Activated CD4-positive, CD25-positive, alpha-beta regulatory T cell treated with anti-CD3 and anti-CD28 coated beads, Interleukin-2, amount 50 U/mL, for 72 hours (primary cell): ENCODE measurements at places on chromosomes 4 and X.

DNA sequence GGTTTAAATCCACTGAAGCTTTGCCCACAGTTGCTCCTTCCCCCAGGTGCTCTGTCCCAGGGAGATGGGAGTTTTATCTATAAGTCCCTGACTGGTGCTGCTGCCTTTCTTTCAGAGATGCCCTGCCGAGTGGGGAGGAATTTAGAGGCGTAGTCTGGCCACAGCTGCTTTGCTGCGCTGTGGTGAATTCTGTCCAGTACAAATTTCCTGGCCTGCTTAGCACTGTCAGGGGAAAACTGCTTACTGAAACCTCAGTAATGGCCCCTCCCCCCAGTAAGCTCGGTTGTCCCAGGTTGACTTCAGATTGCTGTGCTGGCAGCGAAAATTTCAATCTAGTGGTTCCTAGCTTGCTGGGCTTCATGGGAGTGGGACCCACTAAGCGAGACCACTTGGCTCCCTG lies 40.1 kb downstream of the UGT2B17 start:
- no peak for DNase-seq

DNA sequence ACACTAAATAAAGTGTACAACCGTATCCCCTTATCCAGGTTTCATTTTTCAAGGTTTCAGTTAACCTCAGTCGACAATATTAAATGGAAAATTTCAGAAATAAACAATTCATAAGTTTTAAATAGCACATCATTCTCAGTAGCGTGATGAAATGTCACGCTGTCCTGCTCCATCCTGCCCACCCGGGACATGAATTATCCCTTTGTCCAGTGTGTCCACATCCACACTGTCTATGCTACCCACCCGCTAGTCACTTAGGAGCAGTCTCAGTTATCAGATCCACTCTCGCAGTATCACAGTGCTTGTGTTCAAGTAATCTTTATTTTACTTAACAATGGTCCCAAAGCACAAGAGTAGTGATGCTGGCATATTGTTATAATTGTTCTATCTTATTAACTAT lies 54.7 kb downstream of the FRYL start:
- DNase-seq = no peak

GRCh38 chr4:157043131-157043530 lies 32.8 kb upstream of the GLRB start:
- no peak for DNase-seq

GRCh38 chrX:97876697-97877407 lies 993.1 kb downstream of the RPA4 start:
- DNase-seq = no peak

DNA sequence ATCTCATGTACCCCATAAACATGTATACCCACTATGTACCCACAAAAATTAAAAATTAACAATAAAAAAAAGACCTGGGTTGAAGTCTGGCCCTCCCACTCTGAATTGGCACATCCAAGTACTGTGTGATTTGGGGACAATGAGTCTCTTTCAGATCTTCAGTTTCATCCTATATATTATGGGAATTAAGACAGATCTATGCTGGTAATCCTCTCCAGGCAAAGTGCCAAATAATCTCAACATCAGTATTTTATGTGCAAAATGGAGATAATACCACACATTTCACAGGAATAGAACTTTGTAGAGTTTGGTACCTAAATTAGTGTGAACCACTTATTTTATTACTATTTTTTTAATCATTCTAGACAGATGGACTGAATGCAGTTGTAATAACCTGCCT lies 11.0 kb upstream of the SCD5 start:
- no peak for DNase-seq

GRCh38 chr4:125547836-125548235 lies 233.1 kb downstream of the FAT4 start:
- no peak for DNase-seq

DNA sequence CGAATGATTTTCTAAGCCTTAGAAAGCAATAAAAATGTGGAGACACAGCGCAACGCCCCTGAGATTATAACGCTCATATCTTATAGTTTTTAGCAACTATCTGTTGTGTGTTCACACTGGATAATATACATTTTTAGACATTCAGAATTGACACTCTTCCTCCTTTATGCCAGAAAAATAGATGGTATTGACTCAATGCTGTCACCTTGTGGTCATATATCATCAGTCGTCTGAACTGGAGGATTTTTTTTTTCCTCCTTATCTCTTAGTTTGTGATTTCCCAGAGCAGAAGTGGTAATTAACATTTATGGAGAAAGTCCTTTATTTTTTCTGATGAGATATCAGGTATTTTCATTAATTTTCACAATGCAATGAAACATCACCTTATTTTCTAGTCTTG lies 759.6 kb downstream of the RAB28 start:
- DNase-seq = no peak

- no peak for DNase-seq
Observed at GRCh38 chr4:7945709-7946380, 6.2 kb upstream of the AFAP1 start.

DNA sequence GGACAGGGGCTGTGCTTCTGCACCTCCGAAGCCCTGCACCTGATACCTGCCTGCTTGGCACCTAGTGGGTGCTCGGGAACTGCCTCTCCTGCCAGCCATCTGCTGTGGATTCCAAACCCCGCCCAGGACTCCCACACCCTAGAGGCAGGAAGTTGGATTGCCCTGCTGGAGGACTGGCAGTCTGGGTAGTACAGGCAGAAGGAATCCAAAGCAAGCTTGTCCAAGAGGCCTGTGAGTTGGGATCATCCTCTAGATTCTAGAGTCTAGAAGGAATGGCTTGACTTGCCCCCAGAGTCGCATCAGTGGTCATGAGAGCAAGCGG lies 64.6 kb upstream of the MTM1 start:
- no peak for DNase-seq

- no peak for DNase-seq
Observed at GRCh38 chrX:71320126-71320525, 18.6 kb downstream of the ITGB1BP2 start.

DNA sequence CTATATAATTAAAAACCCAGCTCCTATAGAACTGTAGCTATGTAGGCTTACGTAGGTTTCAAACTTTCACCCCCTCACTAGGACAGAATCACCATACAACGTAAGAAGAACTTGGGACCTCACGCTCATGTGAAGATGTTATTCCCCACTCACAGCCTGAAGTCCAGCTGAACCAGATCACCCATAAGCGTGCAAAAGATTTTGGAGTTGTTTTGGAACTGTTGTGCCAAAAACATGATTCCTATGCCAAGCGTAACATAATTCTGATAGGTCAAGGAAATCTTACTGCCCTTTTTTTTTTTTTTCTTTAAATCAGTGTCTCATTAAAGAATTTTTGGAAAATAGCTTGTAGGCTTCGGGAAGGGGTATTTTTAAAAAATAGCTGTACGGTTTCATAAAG lies 57.0 kb downstream of the LCORL start:
- DNase-seq = no peak

DNA sequence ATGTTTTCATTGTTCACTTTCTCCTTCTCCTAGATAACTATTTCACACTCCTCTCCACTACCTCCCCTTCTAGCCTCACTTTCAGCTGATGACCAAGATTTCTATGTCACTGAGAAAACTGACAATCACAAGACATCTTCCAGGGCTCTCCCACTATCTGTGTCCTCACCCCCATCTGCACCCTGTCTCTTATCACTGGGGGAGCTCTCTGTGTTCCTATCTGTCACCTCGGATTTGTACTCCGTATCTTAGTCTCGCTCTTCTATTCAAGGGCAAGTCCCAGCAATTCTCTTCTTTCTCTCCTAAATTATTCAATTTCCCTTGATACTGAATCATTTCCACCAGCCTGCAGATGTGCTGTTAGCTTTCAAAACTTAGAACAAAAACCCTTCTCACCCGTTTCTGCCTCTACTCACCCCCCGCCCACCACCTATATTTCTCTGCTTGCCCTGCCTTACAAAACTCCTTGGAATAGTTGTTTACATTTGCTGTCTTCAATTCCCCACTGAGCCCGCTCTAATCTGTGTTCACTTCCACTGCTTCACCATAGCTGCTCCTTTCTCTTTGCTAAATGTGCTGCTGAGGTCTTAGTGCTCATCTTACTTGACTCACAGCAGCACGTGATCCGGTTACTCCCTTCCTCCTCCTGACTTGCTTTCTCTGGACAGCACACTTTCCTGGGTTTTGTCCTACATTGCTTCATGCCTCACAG lies 293.2 kb downstream of the UNC5C start:
- DNase-seq = no peak

DNA sequence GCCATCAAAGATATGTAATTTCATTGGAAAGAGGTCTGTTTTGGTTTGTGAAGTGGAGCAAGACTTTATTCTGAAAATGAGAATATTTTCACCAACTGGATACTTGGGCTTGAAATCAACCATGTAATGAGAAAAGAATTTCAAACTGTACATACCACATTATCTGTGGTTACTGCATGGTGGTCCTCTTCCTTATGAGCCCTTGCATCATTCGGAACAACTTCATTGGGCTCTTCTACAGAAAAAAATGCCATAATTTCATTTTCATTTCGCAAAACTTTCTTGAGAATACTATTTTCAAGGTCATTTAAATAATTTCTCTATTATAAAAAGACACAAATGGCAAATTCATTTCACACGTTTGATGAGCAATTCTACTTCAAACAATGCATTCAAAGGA lies 148.6 kb upstream of the RPS6KA6 start:
- DNase-seq = no peak

GRCh38 chr4:107863416-107863815 lies 38.7 kb downstream of the SGMS2 start:
- no peak for DNase-seq

GRCh38 chr4:154497889-154498288 lies 6.3 kb upstream of the DCHS2 start:
- no peak for DNase-seq

DNA sequence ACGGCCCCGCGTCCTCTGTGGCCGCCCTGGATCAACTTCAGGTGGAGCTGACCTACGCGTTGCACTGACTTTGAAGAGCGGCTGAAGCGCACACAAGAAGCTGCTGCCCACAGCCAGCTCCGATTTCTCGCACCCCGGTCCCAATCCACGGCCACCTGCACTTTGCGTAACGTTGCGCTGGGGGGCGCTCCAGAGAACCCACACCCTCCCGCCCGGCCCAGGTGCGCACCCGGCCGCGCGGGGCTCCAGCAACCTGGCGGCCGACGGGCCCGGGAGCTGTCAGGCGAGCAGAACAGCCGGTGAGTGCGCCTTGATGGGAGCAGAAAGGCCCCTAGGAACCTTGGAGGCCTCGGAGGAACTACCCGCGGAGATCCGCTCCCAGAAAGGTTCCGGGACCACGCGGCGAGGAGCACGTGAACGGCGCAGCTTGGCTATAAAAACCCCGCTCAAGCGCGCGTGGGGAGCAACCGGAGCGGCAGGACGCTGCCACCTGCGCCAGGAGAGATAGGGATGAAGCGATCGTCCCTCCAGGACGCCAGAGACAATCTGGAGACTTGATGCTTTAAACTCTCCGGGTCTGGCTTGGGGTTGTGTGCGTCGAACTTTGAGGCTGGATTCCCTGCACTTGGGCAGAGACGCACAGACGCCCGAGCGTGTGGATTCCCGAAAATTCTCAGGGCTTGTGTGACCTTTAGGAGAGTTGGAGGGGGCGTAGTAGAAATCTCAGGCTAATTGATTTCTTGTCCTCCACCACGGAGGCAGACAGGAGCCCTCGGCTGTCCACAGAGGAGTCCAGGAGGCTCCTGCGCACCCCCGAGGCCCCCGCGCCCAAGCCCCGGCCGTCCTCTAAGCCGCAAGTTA lies 591 bp upstream of the NWD2 start:
- peak; percentile 28 for DNase-seq

GRCh38 chr4:162959046-162959445 lies 207.6 kb downstream of the NAF1 start:
- no peak for DNase-seq

GRCh38 chr4:73885574-73886267 lies 16.5 kb downstream of the CXCL1 start:
- no peak for DNase-seq

GRCh38 chr4:106594291-106594952 lies 225.8 kb upstream of the GIMD1 start:
- DNase-seq = no peak

DNA sequence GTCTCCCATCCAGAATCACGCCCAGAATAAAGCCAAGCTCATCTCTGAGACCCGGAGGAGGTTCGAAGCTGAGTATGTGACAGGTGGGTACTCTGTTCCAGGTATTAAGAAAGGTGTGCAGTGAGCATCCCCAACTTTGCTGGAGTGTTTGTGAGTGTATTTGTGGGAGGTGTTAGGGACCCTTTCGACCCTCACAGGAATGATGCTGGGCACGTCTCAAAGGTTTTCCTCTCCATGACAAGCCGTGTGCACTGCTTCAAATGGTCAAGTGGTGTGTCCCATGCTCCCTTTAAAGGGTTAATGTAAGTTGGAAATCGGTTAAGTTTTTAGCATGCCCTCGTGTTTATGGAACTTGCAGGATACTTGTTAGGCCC lies 442 bp downstream of the MOSPD2 start:
- DNase-seq = no peak

GRCh38 chr4:185587427-185588161 lies 52.3 kb upstream of the PDLIM3 start:
- DNase-seq = peak; percentile 53

DNA sequence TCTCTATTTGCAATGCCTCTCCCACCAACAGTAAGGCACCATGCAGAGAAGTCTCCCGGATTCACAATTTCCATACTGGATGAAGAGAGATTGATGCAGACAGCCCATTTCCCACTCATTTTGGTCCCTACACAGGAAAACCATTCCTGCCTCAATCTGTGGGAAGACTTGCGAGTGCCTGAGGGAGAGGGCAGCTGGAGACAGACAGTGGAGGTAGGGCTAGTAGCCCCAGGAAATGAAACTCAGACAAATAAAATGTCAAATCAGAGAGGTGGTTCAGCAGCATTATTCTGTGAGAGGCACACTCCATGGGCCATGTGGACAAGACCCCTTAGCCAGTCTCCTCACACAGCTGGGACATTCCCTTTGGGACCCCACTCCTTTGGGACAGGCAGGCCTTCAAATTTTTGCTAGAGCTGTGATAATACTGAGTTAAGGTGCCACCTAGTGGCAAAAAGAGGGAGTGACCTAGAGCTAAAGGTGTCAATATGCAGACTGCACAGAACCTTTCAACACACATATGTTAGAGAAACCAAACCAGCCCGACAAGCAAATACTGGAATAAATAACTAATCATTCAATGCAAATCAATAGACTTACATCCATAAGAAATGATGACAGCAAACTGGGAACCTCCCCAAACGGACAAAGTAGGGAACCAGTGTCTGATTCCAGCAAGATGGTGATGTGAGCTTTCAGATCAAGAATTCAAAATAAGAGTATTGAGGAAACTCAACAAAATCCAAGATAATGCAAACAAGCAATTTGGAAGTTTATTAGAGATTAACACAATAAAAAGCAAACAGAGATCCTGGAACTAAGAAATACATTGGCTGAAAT lies 1865.3 kb upstream of the AGA start:
- DNase-seq = peak; percentile 30

DNA sequence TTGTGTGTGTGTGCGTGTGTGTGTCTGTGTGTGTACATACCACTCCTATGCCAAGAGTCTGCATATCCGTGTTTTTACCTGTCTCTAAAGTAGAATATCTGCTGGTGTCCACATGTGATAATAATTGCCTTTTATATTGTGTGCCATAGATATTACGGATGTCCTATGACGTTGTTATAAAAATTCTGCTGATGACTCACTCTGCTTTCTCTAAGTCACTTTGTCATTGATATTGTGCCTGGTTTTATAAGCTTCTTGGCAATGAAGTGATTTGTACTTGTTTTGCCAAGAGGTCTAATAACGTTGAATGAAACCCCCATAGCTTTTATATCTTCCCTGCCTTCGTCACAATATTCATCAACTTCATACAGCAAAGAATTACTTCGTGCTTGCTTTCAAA lies 102.6 kb upstream of the C1GALT1C1 start:
- no peak for DNase-seq

- DNase-seq = no peak
Observed at GRCh38 chr4:14167876-14168510, 540.5 kb upstream of the BOD1L1 start.
